Muscle of leg (tissue), 16 donors: ENCODE measurements at places on chromosomes 3 and 15. TPM values are rescaled to one million over a fixed set of nuclear protein-coding genes. Genes with fewer than 3 reads are reported as not detected.
A peak's percentile ranks its signal among the peaks of the same experiment; 100 is the strongest.

Gene ARPIN
- total RNA-seq = 10.1 TPM

Gene EIF4E3
- total RNA-seq = 4.2 TPM

- DNase-seq = peak; percentile 67
Measured at GRCh38 chr3:181555681-181556080, 156.0 kb upstream of the SOX2 start.

- peak; percentile 75 for DNase-seq
Measured at GRCh38 chr15:69790632-69791031, 307.1 kb downstream of the TLE3 start.

GRCh38 chr15:94312946-94313345 lies 81.6 kb downstream of the MCTP2 start:
- DNase-seq = no peak

DNA sequence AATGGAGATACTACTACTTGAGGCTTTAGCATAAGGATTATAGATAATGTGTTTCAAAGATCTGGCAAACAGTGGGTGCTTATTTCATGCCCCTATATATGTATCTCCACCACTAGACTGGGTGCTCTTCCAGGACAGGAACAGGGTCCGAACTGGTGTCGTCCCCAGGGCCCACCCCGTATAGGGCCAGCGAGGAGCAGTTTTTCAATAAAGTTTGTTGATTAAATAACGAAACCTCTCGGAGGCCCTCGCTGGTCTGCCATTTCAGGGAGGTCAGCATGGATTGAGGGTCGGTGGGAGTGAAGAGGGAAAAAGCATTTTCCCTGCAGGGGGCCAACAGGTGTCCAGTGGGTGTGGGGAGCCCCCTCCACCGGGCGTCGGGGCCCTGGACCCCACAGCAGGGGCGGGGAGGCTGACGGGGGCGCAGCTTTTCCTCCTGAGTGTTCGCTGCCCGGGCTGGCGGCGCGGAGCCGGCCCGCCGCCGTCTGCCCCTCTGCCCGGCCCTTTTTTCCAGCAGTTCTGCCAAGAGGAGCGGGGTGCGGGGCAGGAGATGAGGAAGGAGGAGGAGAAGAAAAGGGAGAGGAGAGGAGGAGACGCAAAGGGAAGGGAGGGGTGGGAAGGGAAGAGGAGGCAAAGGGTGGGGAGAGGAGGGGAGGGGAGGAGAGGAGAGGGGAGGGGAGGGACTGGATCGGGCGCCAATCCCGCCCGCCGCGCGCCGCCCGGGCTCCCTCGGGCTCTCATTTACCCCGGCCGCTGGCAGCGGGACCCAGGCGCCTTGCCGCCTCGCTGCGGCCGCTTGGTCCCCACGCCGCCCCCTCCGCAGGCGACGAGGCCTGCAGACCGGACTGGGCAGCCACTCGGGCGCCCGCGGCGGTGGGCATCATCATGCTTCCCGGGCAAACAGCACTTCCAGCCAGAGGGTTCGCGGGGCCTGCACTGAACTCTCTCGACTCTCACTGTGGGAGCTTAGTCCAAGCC lies 66.3 kb downstream of the ISG20 start:
- DNase-seq = peak; percentile 92

DNA sequence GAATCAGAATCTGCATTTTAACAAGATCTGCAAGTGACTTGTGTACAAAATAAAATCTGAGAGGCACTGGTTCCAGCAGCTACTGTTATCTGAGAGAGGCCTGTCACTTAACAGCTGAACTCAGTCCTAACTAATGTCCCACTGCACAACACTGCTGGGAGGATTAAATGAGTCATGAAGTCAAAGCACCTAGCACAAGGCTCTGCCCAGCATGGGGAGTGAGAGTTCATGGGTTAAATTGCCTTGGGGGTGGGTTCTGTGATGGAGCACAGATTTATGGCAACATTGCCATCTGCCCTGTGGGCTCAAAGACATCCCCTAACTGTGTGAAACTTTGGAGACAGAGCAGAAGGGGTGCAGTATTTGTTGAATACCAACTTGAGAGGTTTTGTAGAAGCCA lies 250.9 kb downstream of the PLCL2 start:
- DNase-seq = no peak

DNA sequence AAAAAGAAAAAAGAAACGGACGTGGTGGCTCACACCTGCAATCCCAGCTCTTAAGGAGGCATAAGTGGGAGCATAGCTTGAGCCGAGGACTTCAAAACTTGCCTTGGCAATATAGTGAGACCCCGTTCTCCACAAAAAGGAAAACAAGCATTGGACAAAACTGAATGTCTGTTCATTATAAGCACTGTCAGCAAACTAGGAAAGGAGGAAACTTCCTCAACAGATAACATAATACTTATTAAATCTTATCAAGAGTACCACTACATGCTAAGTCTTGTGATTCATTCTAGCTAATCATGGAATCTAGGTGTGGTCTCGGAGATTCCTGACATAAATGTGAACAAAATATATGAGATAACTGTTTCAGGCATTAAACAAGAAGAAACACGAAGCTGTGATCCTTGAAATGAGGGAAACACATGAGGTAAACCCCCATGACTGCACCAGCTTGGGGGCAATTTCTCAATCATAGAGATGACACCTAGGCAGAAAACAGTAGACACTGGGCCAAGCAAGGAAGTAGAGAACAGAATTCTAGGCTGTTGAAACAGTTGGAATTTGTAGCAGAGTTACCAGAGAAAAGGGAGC lies 33.3 kb downstream of the TRPM7 start:
- no peak for DNase-seq
